ENCODE measurements at places on chromosomes 12 and 14. TPM values are rescaled to one million over a fixed set of nuclear protein-coding genes. Genes with fewer than 3 reads are reported as not detected.

PALS1 gene
- 31.5 TPM for total RNA-seq

KLHL33 gene
- total RNA-seq, result 0.17 TPM

PDZRN4 gene
- not detected for total RNA-seq

DIO3 gene
- 4.9 TPM for total RNA-seq

CMA1 gene
- total RNA-seq, result not detected

DHRS2 gene
- 40.9 TPM for total RNA-seq

CD4 gene
- total RNA-seq, result not detected

GALNT6 gene
- total RNA-seq, result 93.4 TPM

DNA sequence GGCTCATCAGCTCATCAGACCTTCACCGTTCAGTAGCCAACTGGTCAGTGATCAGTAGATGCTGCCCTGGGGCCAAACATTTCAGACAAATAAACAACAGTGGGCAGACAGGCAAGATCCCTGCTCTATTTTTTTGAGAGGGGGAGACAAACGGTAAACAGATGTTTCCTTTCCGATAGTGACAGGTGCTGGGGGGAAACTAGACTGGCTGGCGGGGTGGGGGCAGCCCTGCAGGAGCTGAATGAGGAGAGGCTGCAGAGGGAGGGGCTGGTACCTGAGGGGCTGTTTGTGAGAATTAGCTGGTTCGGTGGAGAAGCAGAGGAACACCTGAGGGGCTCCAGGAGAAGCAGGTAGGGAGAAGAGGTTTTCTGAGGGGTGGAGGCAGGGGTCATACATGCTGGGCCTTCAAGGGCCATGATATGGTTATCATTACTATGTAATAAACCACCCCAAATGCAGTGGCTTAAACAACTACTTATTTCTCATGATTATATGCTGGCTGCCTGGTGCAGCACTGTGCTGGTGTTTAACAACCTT lies 8.2 kb upstream of the GOLGA3 start:
- no peaks in the 10 kb centered on the region for H3K4me1 ChIP-seq
- no peak overlapping the region for H3K27ac ChIP-seq
- no peak overlapping the region for H3K4me3 ChIP-seq
- peaks cover 13% of the 10 kb centered on the region for H3K36me3 ChIP-seq
- no peaks in the 10 kb centered on the region for H3K27me3 ChIP-seq

- no peak for DNase-seq
- H3K27me3 ChIP-seq, result peaks cover 23% of the 10 kb centered on the region
- no peaks in the 10 kb centered on the region for H3K4me1 ChIP-seq
- H3K27ac ChIP-seq, result no peak overlapping the region
Measured at GRCh38 chr12:25025260-25025659, 76.4 kb upstream of the BCAT1 start.

GRCh38 chr12:9971181-9971580 lies at the start of gene CLEC12A:
CLEC12A (plus strand) TSS chr12:9971409; CDS start chr12:9971597, 188 bp downstream.
- no peak within 1 kb of the TSS for H3K4me3 ChIP-seq
- H3K4me1 ChIP-seq, result no peaks in the 10 kb centered on the region
- no peak within 1 kb of the TSS for H3K27ac ChIP-seq
- H3K27me3 ChIP-seq, result peaks cover 7% of the 10 kb centered on the region
- H3K36me3 ChIP-seq, result no peaks in the 10 kb centered on the region

DNA sequence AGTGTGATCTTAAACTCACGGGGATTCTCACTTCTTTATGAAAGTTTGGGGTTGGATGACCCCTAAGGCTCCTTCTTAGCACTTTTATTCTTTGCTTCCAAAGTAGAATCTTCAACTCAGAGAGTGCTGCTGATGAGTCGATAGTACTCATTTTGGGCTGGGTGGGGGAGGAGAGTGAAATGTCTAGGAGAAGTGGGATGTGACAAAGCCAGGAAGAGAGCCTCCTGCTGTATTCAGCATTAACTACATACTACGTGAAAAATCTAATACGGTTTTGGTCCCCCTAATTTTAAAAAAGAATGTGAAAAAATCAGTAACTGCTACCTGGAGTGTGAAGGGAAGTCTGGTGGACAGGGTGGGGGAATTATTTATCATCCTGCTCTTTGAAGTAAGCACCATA lies 148.3 kb downstream of the SAMD4A start:
- H3K4me1 ChIP-seq, result peaks cover 12% of the 10 kb centered on the region
- H3K36me3 ChIP-seq, result no peaks in the 10 kb centered on the region
- no peak overlapping the region for H3K27ac ChIP-seq
- no peak overlapping the region for H3K4me3 ChIP-seq

- DNase-seq, result no peak
- no peak within 1 kb of the TSS for H3K4me3 ChIP-seq
- peaks cover 3% of the 10 kb centered on the region for H3K27me3 ChIP-seq
- H3K27ac ChIP-seq, result no peak within 1 kb of the TSS
Measured at GRCh38 chr12:8455727-8456360, at the start of gene CLEC6A. CLEC6A (plus strand) TSS chr12:8455962; CDS start chr12:8456112, 150 bp downstream.

GRCh38 chr14:102479777-102480176 lies 29.8 kb downstream of the ANKRD9 start:
- no peaks in the 10 kb centered on the region for H3K27me3 ChIP-seq
- no peak overlapping the region for H3K27ac ChIP-seq
- no peaks in the 10 kb centered on the region for H3K36me3 ChIP-seq
- DNase-seq, result no peak
- H3K4me1 ChIP-seq, result peaks cover 13% of the 10 kb centered on the region
- no peak overlapping the region for H3K4me3 ChIP-seq

GRCh38 chr12:128974881-128975280 lies 121.6 kb downstream of the GLT1D1 start:
- no peak overlapping the region for H3K27ac ChIP-seq
- no peak for DNase-seq
- H3K4me3 ChIP-seq, result no peak overlapping the region
- no peaks in the 10 kb centered on the region for H3K4me1 ChIP-seq
- H3K36me3 ChIP-seq, result no peaks in the 10 kb centered on the region
- H3K27me3 ChIP-seq, result peaks cover 82% of the 10 kb centered on the region

DNA sequence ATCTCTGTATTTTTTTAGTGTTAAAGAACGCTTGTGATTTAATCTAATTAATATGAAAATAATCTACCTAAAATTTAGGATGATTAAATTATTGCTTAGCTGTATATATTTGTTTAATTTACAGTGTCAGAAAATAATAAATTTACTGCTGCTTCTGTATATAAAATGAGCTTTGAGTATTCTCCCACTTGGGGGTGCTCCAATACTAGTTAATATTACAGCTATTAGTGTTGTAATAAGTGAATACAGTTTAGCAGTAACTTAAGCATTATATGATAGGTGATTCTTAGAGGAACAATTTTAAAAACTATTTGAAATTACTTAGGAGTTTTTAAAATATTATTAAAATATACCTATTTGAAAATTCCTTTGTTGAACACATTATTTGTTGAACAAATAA lies 62.2 kb downstream of the PAPOLA start:
- no peak for DNase-seq
- H3K27me3 ChIP-seq, result no peaks in the 10 kb centered on the region
- peaks cover 65% of the 10 kb centered on the region for H3K36me3 ChIP-seq
- H3K27ac ChIP-seq, result no peak overlapping the region
- no peak overlapping the region for H3K4me3 ChIP-seq

DNA sequence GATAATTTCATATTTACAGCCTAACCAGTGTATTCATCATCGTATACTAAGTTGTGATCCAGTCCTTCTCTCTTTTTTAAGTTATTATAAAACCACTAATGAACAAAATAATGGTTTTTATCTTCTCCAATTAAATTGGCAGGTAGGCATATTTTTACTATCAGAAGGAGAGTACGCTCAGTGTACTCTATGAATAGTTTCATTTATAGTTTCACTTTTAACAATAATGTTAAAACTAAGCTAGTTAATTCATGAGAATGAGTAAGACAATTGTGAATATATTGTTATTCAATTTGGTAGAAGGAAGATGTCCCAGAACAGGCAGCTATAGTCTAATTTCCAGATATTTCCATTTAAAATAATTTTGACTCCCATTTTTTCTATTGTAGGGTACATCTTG lies 277.1 kb downstream of the RASSF9 start:
- no peak for DNase-seq
- no peaks in the 10 kb centered on the region for H3K36me3 ChIP-seq
- no peaks in the 10 kb centered on the region for H3K27me3 ChIP-seq
- peaks cover 8% of the 10 kb centered on the region for H3K4me1 ChIP-seq

GRCh38 chr14:100910888-100911664 lies 7.6 kb upstream of the RTL1 start:
- no peak for DNase-seq
- peaks cover 28% of the 10 kb centered on the region for H3K4me1 ChIP-seq
- H3K36me3 ChIP-seq, result no peaks in the 10 kb centered on the region

DNA sequence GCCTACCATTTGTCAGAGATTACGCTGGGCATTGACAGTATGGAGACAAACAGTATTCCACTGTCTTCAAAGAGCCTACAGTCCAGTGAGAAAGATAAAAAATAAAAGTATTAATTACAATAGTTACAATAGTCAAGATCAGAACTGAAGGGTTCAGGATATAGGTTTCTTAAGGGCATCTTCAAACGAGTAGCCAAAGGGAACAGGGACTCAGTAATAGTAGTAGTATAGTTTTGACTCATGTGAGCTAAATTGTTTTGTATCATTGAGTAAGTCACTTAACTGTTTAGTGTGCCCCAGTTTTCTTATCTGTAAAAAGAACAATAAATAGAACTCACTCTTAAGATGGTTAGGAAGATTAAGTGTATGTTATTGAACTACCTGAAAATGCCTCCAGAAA lies 123.6 kb downstream of the METTL25 start:
- H3K4me1 ChIP-seq, result peaks cover 6% of the 10 kb centered on the region
- no peak overlapping the region for H3K27ac ChIP-seq
- no peaks in the 10 kb centered on the region for H3K27me3 ChIP-seq

DNA sequence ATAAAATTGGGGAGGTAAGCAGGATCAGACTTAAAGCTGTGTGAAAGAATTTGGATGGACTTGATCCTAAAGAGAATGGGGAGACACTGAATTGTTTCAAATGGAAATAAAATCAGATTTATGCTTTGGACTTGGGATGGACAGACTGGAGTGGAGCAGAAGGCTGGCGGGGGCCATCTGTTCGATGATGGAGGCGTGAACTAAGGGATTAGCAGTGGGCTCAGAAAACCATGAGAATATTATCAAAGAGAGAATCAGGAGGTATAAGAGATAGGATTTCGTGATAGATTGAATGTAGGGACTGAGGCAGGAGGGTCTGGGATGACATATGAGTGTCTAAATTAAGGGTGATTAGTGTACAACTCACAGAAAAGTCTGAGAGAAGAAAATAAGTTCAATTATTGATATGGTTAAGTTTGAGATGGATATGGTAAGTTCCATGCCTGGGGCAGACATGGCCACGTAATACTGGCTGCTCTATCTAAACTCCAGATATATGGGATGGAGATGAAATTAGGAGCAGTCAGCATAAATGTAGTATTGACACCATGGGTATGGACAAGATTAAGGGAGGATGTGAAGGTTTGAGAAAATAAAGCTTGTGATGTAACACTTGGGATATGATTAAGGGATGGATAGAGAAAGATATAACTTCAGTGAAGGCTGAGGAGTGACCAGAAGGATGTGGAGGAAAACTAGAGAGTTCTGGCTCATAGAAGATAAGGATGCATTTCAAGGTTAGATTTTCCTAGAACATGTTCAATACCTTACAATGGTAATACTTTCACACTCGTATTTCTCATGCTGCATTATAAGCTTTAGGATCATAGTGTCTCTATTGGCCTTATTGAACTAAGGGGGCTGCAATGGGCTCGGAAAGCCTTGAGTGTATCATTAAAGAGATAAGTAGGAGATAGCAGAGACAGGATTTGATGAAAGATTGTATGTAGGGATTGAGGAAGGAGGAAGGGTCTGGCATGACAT lies 1.0 kb upstream of the TSSK4 start:
- H3K36me3 ChIP-seq, result peaks cover 36% of the 10 kb centered on the region
- H3K4me3 ChIP-seq, result no peak overlapping the region
- no peaks in the 10 kb centered on the region for H3K27me3 ChIP-seq
- H3K27ac ChIP-seq, result no peak overlapping the region

- no peak overlapping the region for H3K27ac ChIP-seq
- no peaks in the 10 kb centered on the region for H3K36me3 ChIP-seq
- H3K4me3 ChIP-seq, result no peak overlapping the region
- DNase-seq, result no peak
Measured at GRCh38 chr14:87492561-87492960, 500.4 kb downstream of the GALC start.

DNA sequence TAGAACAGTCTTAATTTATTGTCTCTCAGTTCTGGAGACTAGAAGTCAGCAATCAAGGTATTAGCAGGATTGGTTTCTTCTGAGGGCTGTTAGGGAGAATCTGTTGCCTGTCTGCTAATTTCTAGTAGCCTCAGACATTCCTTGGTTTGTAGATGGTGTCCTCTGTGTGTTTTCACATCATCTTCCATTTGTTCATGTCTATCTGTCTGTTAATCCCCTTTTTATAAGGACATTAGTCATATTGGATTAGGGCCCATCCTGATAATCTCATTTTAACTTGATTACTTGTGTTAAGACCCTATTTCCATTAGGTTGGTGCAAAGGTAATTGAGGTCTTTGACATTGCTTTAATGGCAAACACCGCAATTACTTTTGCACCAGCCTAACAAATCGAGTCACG lies 34.3 kb downstream of the TBC1D15 start:
- peak; percentile 48 for DNase-seq
- no peak overlapping the region for H3K27ac ChIP-seq
- no peak overlapping the region for H3K4me3 ChIP-seq
- H3K36me3 ChIP-seq, result peaks cover 7% of the 10 kb centered on the region

DNA sequence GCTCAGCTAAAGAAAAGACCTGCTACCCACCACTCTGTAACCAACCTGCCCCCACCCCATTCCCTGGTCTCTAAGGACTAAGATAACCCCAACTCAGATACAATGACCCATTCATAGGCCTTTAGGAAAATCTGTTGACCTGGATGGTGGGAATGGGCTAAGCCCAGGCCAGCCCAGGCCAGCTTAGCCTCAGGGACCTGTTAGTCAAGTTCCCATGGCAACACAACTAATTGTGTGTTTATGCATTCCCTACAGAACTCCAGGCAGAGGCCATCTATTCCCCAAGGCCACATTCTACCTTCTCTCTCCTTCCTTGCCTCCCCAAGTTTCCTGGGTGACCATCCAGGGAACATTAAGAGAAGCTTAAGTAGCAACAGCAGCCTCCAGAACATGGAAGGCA lies 16.1 kb upstream of the KRT8 start:
- no peaks in the 10 kb centered on the region for H3K27me3 ChIP-seq
- no peak overlapping the region for H3K4me3 ChIP-seq
- H3K36me3 ChIP-seq, result no peaks in the 10 kb centered on the region
- H3K27ac ChIP-seq, result no peak overlapping the region
- H3K4me1 ChIP-seq, result peaks cover 15% of the 10 kb centered on the region

GRCh38 chr12:94429191-94429590 lies 30.5 kb downstream of the CEP83 start:
- peaks cover 26% of the 10 kb centered on the region for H3K36me3 ChIP-seq
- no peak for DNase-seq
- H3K4me3 ChIP-seq, result no peak overlapping the region
- no peaks in the 10 kb centered on the region for H3K4me1 ChIP-seq

DNA sequence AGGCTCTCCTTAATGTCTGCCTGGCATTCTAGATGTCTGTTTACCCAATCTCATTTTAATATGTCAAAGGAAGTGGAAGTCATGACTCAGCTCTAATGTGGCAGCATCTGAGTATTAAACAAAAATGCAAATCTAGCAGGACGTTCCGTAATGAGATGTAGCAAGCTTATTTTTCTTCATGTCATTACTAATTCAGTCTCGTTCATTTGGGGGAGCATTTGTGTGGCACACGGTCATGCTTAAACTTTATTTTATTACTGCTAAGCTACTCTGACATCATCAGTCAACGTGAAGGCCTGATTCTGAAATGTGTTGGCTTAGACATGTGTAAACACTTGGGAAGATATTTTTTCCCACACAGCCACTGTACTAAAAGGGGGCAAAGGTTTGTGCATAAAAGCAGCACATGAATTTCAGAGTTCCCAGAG lies 326.7 kb upstream of the TMPO start:
- peak; percentile 2 for DNase-seq
- H3K27me3 ChIP-seq, result peaks cover 20% of the 10 kb centered on the region
- H3K27ac ChIP-seq, result no peak overlapping the region
- H3K36me3 ChIP-seq, result no peaks in the 10 kb centered on the region
